ENCODE measurements at places on chromosomes 1 and 21.
A peak's percentile ranks its signal among the peaks of the same experiment; 100 is the strongest.

- no peak for DNase-seq
These were observed 102.0 kb downstream of the BEND5 start for GRCh38 chr1:48674641-48675040.

DNA sequence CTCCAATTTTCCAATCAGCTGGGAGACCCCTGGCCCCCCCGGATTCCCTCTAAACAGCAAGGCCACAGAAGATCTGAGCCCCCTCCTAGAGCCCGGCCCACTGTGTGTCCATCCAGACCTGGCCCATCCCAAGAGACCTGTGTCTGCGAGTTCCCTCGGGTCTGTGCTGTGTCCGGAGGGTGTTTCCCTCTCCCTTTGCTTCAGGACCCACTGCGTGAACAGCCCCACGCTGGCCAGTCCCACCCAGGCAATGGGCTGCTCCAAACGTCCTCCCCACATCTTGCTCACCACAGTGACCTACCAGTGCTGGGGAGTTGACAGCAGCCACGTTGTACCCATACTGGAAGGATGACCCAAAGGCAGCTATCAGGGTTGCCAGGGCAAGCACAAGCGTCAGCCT, 11.6 kb downstream of the SLC2A5 start:
- no peak for DNase-seq

DNA sequence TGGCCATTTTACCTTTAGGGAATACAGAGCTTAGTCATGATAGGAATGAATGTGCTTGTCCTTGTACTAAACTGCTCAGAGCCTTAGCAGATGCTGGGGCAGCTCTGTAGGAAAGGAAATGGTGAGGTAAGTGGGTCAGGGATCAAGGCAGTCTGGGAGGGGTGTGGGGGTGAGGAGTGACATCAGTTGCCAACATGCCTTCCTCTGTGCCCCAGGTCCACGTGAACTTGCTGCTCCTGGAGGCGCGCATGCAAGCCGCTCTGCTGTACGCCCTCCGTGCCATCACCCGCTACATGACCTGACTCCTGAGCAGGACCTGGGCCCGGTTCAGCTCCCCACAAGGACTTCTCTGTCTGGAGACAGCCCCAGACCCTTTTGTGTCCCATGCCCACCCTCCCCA, 21.2 kb downstream of the SESN2 start:
- DNase-seq, result no peak

GRCh38 chr1:14615549-14616218, 17.2 kb downstream of the KAZN start:
- DNase-seq, result no peak

GRCh38 chr1:25629836-25630235, 13.2 kb downstream of the MAN1C1 start:
- no peak for DNase-seq

- peak; percentile 76 for DNase-seq
These were observed 150.2 kb downstream of the CAMTA1 start for GRCh38 chr1:6935361-6935883.

- no peak for DNase-seq
These were observed 4.1 kb upstream of the FCRL2 start for GRCh38 chr1:157781048-157781447.

GRCh38 chr1:92538413-92539061, 51.8 kb upstream of the GFI1 start:
- no peak for DNase-seq

DNA sequence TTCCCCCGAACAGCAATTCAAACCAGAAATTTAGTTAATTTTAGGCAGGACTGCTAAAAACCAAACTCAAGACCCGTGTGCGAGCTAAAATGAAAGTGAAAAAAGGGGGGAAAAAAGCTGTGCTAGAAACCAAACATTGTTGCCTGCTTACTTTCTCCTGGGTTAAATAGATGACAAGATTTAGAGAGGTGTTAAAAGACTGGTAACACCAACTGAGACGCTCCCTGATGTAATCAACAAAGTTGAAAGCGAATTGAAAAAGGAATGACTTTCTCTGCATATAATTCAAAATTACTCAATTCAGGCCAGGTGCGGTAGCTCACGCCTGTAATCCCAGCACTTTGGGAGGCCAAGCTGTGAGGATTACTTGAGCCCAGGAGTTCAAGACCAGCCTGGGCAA, 6.8 kb downstream of the CDCA8 start:
- no peak for DNase-seq
